ENCODE measurements at places on chromosomes 7 and 10. TPM values are rescaled to one million over a fixed set of nuclear protein-coding genes. Genes with fewer than 3 reads are reported as not detected.

Gene GFRA1
- total RNA-seq = not detected

Gene SPDYE2
- 0.33 TPM for total RNA-seq

Gene CYP3A7
- not detected for total RNA-seq

Gene SEMA3C
- 0.08 TPM for total RNA-seq

Gene MGMT
- total RNA-seq = 9.6 TPM

Gene IFT22
- 3.3 TPM for total RNA-seq

Gene PTPN20
- 2.5 TPM for total RNA-seq

Gene EPHA1
- 16.0 TPM for total RNA-seq

Gene NEUROD6
- not detected for total RNA-seq

Gene DDIT4
- total RNA-seq = 427 TPM

Gene SPDYE11
- not detected for total RNA-seq

Gene GNAT3
- not detected for total RNA-seq

Gene CABCOCO1
- not detected for total RNA-seq

All from CD4-positive, alpha-beta T cell (primary cell).